ENCODE measurements at places on chromosomes 2 and 18.

DNA sequence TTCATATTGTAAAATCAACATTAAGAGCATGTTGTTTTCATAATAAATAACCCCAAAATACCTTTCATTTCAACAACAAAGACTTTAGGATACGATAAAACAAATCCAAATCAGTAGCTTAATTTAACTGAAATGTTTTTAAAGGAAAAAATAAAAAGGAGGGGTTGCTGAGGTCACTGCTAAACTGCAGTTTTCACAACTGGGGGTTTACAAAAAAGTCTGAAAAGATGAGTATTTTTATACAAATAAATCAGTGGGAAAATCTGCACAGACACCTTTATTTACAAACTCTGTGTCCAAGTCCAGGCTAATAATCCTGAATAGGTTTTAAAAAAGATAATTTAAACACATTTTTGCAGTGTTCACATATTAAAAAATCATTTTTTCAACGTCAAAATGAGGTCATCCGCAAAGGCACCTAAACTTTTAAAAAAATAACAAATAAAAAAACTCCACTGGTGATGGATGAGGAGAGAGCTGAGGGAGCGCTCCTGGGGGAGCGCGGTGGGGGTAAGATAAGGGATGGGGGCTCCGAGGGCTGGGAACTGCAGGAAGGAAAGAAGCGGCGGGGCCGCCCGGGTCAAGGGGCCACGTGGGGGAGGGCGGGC, 3.1 kb downstream of the DLX2 start:
- H3K4me1 ChIP-seq: no peaks in the 10 kb centered on the region
- H3K4me3 ChIP-seq: no peak overlapping the region

GRCh38 chr2:9488583-9489547, 14.5 kb downstream of the IAH1 start:
- no peak overlapping the region for H3K4me3 ChIP-seq
- no peaks in the 10 kb centered on the region for H3K4me1 ChIP-seq
- no peak overlapping the region for H3K27ac ChIP-seq
- peaks cover 8% of the 10 kb centered on the region for H3K36me3 ChIP-seq
- no peaks in the 10 kb centered on the region for H3K27me3 ChIP-seq

DNA sequence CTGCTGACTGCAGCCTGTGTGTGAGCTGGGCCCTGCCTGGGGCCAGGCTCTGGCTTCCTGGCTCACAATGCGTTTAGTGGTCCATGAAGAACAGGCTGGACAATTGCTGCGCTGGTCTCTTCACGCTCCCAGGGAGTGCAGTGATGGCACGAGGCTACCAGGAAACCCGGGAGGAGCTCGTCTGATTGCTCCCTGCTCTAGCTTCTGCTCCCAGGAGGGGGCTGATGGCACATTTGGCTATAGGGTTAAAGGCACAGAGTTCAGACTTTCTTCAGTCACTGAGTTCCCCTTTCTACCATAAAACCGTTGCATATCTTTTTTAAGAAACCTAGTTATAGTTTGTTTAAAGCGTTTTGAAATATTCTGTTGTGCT, 60.1 kb downstream of the KCNF1 start:
- no peak overlapping the region for H3K27ac ChIP-seq
- H3K36me3 ChIP-seq: no peaks in the 10 kb centered on the region
- H3K4me3 ChIP-seq: no peak overlapping the region
- H3K4me1 ChIP-seq: no peaks in the 10 kb centered on the region

DNA sequence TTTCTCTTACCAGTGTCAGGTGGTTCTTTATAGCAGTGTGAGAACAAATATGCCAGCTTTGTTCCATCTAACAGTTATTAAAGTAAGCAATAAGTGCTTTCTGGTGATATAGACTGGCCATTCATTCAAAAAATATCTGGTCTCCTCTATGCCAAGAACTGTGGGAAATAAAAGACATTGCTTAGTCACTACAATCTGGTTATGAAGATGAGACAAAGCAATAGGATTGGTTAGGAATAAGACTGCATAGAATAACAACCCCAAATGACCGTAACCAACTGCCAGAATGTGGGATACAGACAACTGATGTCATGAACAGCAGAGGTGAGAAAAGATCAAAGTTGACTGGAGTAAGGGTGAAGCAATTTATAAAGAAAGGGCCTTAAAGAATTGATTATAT, 83.8 kb downstream of the MBD2 start:
- H3K36me3 ChIP-seq: no peaks in the 10 kb centered on the region
- no peak for DNase-seq
- H3K27ac ChIP-seq: no peak overlapping the region
- no peaks in the 10 kb centered on the region for H3K4me1 ChIP-seq
- H3K4me3 ChIP-seq: no peak overlapping the region
- no peaks in the 10 kb centered on the region for H3K27me3 ChIP-seq

- no peaks in the 10 kb centered on the region for H3K36me3 ChIP-seq
- H3K27me3 ChIP-seq: no peaks in the 10 kb centered on the region
- H3K27ac ChIP-seq: no peak overlapping the region
- no peaks in the 10 kb centered on the region for H3K4me1 ChIP-seq
Observed at GRCh38 chr2:129480790-129481189, 498.7 kb upstream of the RAB6C start.

- DNase-seq: no peak
- no peaks in the 10 kb centered on the region for H3K27me3 ChIP-seq
Observed at GRCh38 chr2:104408266-104408665, 445.6 kb upstream of the POU3F3 start.

- H3K27me3 ChIP-seq: no peaks in the 10 kb centered on the region
- no peak for DNase-seq
- no peaks in the 10 kb centered on the region for H3K36me3 ChIP-seq
- H3K4me1 ChIP-seq: no peaks in the 10 kb centered on the region
Observed at GRCh38 chr2:200585340-200585729, 479 bp upstream of the AOX1 start.

DNA sequence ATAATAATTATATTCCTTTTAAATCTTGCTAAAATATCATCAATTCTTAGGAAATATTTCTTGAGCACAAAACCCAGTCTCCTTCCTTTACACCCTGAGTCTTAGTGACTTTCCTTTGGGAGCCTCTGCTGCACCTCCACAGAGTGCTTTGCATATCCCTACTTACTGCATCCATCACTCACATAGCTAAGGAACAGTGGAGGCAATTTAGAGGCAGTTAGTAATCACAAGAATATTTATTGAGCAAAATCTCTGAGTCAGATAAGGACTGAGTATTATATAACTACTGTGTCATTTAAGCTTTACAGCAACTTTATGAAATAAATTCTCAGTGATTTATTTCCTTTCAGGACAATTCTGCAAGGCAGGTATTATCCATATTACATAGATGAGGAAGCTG, 327.7 kb downstream of the TMX3 start:
- no peak overlapping the region for H3K27ac ChIP-seq
- H3K27me3 ChIP-seq: no peaks in the 10 kb centered on the region
- DNase-seq: no peak
- no peaks in the 10 kb centered on the region for H3K4me1 ChIP-seq

GRCh38 chr18:62631173-62631572, 84.2 kb upstream of the PHLPP1 start:
- H3K4me3 ChIP-seq: no peak overlapping the region

DNA sequence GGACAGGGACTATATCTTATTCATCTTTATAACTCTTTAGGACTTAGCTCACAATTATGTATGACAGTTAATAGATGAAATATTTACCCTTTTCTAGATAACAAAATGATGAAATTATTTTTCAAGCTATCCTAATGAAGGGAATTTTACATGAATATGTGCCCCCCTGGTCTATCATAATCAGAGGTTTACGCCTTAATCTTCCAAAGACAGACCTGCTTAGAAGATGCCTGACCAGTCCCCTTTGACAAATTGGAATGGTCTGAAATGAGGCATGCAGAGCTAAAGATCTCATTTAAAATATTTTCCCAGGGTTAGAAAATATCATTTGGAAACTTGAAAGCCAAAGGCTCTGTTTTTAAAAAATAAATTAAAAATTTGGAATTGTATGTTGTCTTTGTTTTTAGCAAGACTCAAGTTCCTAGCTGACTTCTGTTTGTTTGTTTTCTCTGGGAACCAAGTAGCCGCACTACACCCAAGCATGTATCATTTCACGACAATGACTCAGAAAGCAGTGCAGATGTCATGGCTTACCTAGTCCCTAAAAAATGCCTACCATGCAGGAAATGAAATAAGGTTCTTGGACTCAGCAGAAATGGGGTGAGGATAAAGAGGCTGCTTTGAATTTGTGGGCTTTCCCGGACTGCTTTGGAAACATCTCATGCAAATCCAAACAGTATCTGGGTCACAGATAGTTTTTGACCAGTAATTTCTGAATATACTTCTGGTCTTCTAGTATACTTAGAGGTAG, 162.1 kb downstream of the ZEB2 start:
- no peak for DNase-seq
- no peak overlapping the region for H3K27ac ChIP-seq
- H3K4me1 ChIP-seq: peaks cover 6% of the 10 kb centered on the region
- no peaks in the 10 kb centered on the region for H3K36me3 ChIP-seq

DNA sequence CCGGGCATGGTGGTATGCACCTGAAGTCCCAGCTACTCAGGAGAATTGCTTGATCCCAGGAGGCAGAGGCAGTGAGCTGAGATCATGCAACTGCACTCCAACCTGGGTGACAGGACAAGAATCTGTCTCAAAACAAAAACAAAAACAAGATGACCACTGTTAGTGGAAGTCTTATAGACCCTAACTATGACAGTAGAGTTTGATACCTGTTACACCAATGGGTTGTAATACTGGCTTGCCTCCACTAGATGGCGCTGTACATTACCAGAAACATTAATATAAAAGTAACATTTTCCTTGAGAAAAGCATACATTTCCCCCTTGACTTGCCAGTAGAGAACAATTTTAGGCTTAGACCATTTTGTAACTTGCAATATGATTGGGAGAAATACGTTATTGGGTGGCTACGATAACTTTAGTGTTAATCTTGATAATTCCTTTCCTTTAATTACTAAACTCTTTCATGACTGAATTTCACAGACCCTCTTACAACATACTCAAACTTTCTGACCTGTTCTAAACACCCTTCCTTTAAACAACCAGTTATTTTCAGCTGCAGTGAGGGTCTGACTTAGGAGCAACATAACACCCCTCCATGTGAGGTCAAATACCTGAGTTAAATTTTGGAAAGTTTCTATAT, 19.5 kb downstream of the SLC25A52 start:
- no peaks in the 10 kb centered on the region for H3K27me3 ChIP-seq
- H3K36me3 ChIP-seq: no peaks in the 10 kb centered on the region
- no peak overlapping the region for H3K27ac ChIP-seq
- no peak for DNase-seq
- H3K4me1 ChIP-seq: no peaks in the 10 kb centered on the region

DNA sequence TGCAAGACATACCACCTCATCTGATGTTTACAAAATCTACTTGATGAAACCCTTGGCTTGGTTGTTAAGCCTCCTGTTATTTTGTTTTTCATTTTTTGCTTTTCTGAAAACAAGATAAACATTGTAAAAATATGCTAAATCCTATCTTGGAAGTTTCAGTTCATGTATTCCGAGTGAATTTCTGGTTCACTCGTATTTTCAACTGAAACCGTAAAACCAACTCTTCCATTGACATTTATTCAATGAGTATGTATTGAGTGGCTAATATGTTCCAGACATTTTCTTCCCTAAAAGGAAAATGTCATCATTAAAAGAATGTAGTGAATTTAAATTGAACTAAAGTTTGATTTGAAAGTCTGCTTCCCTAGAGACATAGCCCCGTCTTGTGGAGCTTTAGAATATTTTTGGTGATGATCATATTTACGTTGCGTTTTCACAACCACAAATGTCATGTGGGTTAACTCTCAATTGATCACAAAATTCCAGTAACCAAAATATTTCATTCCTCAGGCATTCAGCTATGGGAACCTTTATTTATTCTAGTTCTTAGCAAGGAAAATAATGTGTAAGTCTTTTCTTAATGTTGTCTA, 204.2 kb downstream of the MBD2 start:
- H3K4me3 ChIP-seq: no peak overlapping the region
- H3K36me3 ChIP-seq: no peaks in the 10 kb centered on the region
- no peaks in the 10 kb centered on the region for H3K4me1 ChIP-seq
- no peaks in the 10 kb centered on the region for H3K27me3 ChIP-seq

DNA sequence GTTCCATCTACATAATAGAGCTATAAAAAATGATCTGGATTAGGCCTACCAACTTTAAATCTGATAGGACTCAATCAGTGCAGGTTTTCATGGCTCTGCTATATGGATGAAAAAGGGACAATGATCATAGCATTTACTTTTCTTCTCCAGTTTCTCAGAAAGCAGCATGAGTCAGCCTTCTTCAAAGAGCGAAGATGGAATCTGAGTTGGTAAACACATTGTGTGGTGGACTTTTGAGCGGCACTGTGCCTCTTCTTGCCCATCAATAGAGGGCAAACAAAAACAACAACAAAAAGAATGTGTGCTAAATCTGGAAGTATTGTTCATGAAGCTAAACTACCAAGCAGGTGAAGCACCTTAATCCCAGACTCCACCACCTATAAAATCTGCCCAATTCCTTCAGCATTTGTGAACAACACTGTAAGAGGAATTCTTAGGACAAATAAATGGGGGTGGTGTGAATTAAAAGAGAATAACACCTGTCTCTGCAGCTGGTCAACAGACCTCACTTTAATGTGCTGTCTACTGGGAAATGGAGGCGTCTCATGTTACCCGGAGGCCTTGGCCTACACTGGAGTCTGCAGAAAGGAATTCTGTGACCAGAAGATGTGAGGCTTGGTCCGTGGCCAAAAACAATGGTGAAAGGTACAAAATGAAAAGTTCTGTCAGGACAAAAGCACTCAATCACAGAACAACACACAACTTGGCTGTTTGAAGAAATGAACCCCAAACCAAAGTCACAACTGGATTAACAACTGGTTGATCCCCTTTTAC, 609.0 kb downstream of the IRS1 start:
- H3K27me3 ChIP-seq: no peaks in the 10 kb centered on the region
- H3K4me3 ChIP-seq: no peak overlapping the region
- H3K36me3 ChIP-seq: no peaks in the 10 kb centered on the region
- no peak for DNase-seq
- H3K27ac ChIP-seq: no peak overlapping the region

DNA sequence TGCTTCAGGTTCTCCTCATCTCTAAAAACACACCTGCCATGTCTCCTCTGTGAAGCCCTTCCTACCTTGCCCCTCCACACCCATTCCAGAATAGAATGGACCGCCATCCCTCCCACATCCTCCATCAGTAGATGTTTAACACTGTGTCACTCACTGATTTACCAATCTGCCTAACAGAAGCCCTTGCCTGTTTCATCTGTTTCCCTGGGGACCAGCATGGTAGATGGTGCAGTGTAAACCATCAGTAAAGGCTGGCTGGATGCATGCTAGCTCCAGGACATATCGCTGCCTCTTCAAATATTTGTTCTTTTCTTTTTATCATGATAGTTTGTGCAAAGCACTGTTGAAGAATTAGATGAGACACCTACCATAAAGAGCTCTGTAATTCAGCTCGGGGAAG, 271.4 kb downstream of the PIEZO2 start:
- no peak overlapping the region for H3K27ac ChIP-seq
- no peak for DNase-seq
- H3K27me3 ChIP-seq: no peaks in the 10 kb centered on the region
- no peaks in the 10 kb centered on the region for H3K36me3 ChIP-seq
- H3K4me3 ChIP-seq: no peak overlapping the region

- H3K4me1 ChIP-seq: peaks cover 5% of the 10 kb centered on the region
- no peak for DNase-seq
- H3K27ac ChIP-seq: no peak overlapping the region
- H3K36me3 ChIP-seq: no peaks in the 10 kb centered on the region
- no peaks in the 10 kb centered on the region for H3K27me3 ChIP-seq
Observed at GRCh38 chr2:229221641-229222040, 49.4 kb downstream of the PID1 start.

GRCh38 chr2:61658841-61659780, 121.0 kb upstream of the XPO1 start:
- no peak for DNase-seq
- H3K4me3 ChIP-seq: no peak overlapping the region
- H3K27ac ChIP-seq: no peak overlapping the region
- no peaks in the 10 kb centered on the region for H3K27me3 ChIP-seq

- no peak overlapping the region for H3K4me3 ChIP-seq
- H3K27ac ChIP-seq: no peak overlapping the region
- DNase-seq: no peak
- no peaks in the 10 kb centered on the region for H3K27me3 ChIP-seq
- peaks cover 1% of the 10 kb centered on the region for H3K4me1 ChIP-seq
Observed at GRCh38 chr2:232024457-232024856, 62.9 kb downstream of the DIS3L2 start.

All from aorta (tissue), 5 donors.